Lower lobe of right lung (tissue), 2 donors: ENCODE measurements at places on chromosomes 2 and 18.

GRCh38 chr2:216985658-216986141 is 125.8 kb upstream of the TNP1 start:
- no peak for DNase-seq

DNA sequence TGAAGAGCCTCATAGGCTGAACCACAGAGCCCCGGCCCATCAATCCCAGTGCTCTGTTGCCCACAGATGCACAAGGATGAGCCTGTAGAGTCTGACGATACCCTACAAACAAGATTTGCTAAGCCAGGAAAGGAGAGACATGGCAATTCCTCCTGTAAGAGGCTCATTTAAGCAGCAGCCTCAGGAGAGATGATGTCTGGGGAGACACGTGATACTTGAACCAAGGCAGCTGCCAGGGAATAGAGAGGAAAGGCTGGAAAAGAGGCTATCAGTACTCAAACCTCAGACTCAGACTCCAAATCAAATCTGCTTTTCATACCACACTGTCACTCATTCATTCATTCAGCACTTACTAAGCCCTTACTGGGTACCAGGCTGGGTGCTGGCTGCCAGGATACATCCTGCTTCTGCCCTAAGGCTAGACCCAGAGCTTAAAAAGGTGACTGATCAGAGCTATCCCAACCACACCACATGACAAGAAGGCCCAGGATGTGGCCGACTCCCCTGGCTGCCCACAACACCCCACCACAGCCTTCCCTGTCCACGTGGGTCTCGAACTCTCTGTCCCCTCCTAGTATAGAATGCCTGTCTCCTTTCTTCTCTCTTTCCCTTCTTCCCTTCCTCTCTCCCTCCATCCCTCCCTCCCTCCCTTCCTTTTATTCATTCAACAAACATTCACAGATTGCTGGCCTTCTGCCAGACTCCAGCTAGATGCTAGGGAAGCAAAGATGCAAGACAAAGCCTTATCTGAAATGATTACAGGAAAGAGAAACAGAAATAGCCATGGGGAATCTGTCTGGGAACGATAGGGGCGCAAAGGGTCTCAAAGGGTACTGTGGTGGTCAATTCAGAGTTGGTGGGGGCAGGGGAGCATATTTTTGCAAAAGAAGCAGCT is 23.4 kb upstream of the KCNK3 start:
- DNase-seq = no peak

- DNase-seq = no peak
Observed at GRCh38 chr18:28794459-28795245, 617.7 kb upstream of the CDH2 start.

GRCh38 chr2:230866756-230867523 is 2.2 kb downstream of the ITM2C start:
- no peak for DNase-seq

GRCh38 chr2:104563398-104563996 is 290.4 kb upstream of the POU3F3 start:
- DNase-seq = no peak

DNA sequence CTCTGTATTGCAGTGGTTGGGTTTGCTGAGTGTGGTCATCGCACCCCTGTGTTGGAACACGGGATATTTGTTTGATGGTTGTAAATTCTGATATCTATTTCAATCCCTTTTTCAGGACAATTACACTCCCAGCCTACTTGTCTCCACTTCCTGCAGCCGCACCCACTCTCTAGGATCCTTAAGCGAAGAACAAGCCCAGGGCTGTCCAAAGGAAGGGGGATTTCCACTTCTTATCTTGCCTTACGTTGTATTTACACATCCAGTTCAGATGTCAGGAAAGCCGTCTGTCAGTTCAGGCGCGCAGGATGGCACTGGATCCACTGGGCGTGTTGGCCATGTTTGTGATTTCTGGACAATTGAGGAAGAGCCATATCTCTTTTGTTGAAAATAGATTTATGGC is 834.5 kb upstream of the SALL3 start:
- DNase-seq = no peak

GRCh38 chr2:159728629-159729028 is 16.3 kb downstream of the MARCHF7 start:
- DNase-seq = no peak
